Esophagus squamous epithelium (tissue), 5 donors: ENCODE measurements at places on chromosomes 1 and 21.

DNA sequence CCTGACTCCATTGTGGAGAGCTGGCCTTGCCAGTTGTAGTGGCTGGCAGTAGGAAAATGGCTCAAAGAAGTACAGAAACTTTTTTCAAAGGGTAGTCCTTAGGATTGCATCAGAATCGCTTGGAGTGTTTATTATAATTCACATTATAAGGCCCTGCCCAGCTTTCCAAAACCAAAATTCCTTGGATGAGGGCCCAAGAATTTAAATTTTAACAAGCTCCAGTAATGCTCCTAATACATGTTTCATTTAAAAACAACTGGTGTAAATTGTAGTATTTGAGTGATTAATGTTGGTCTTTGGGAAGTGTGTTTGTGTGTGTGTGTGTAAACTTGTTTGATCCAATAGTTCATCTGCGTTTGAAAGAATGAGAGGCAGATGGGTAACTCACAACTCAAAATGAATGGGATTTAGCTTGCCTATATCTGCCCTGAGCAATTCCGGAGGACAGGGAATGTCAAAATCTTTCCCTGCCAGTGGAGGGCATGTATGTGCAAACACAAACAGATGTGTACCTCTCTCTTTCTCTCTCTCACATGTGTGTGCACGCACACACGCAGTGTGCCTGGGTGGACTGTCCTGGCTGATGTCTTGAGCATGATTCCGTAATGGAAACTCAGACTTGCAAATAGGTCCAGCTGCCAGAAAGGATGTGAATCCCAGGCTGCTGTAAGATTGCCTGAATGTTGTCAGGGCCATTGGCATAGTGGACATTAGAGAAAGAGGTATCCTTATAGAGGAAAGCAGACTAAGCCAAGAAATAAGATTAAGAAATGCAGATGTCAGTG lies 293.1 kb downstream of the LMX1A start:
- DNase-seq: no peak

DNA sequence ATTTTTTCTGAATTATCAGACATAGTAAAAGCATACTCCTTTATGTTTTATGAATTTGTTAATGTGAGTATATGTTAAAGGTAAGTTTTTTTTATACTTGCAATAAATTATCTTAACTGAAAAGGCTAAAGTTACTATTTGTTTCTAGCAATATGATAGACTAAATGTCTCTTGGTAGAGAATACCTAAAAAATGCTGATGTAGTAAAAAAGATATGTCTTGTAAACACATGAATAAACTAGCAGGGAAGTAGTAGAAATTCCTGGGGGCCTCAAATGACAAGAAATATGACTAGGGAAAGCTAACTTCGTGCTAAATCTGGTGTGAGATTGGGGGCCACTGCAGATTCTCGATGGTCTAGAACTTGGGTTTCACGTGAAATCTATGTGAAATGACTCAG lies 188.1 kb upstream of the CACNA1E start:
- DNase-seq: no peak

GRCh38 chr1:200901796-200902444 lies 7.2 kb downstream of the INAVA start:
- no peak for DNase-seq

GRCh38 chr21:42145569-42146272 lies 73.2 kb upstream of the ABCG1 start:
- DNase-seq: no peak

GRCh38 chr21:43193088-43193650 lies 24.4 kb downstream of the CRYAA start:
- no peak for DNase-seq

DNA sequence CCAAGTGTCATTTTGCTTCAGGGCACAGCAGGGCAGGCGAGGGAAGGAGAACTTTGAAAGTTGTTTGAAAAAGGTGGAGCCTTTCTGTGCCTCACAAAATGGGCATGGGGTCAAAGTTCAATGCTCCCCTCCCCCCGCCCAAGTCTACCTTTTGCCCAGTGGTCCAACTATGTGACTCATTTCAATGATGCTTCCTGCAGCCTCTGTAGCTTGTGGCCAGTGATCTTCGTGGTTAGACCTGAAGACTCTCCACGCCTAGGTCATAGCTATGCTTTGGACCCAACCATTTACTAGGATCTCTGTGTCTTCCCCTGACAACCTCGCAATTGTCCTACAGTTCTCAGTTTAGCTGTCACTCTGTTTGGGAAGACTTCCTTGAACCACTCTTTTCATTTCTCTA lies 280.3 kb upstream of the GJB5 start:
- no peak for DNase-seq

DNA sequence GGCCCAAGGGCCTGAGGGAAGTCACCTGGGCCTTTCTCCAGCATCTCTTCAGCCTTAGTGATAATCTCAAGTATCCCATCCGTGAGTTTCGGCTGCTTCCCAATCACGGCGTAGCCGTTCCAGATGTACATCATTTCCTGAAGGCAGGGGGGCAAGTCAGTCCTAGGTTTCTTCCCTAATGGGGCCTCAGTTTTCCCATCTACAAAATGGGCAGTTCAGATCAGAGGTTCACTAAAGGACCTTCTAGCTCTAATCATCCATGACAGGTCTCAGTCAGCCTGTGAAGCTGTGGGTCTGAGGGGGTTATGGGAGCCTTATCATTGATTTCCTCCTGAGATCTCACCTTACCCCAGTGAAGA lies 39.9 kb downstream of the TTC39A start:
- no peak for DNase-seq

DNA sequence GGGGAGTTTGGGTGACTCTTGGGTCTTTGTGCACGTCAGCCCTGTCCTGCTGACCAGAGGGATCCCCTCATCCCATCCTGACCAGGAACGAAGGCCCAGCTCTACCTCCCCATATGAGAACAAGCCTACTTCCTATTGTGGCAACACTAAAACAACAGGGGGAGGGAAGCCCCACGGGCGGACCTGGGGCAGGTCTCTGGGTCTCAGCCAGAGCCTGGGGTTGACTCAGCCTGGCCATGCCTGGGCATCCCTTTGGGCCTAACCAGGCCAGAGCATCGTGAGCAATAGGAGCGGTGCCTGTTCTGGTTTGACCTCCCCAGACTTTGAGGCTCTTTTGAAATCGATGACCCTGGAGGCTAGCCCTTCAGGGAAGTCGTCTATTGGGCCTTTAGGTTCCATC lies 16.8 kb downstream of the RPS6KA1 start:
- DNase-seq: no peak

DNA sequence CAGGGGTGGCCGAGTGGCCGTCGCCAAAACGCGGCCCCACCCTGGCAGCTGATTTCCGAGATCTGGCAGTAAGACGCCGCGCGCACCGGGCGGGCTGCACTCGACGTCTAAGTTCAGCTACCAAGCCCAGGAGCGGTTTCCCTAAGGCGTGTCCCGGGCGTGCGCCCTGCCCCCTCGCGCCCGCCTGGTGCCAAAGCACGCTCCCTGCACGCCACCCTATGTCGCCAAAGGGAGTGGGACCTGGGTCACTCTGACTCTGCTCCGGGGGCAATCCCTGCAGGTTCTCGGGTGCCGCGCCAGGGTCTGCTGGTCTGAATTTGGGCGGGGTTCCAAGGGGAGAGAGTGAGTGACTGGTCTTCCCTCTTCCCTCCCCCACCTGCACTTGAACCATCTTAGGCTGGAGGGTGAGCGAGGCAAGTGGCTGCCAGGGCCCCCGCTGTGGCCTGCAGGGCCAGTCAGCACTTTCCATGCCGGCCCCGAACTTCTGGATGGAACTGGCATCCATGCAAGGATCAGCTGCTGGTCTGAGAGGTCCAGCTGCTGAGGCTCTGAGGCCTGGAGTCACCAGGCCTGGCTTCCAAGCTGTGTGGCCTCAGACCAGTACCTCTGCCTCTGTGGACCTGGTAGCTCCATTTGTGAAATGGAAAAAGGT lies at the start of gene LRRC38:
Gene LRRC38, minus strand, starts transcription at position 109 of the 652 bp plus-strand sequence. CDS start 410 bp downstream, outside the sequence.
- DNase-seq: no peak

- DNase-seq: no peak
Observed at GRCh38 chr1:24186993-24187790, at the start of gene IFNLR1. Gene IFNLR1 (minus strand): TSS chr1:24187289. CDS start chr1:24187248, 41 bp downstream.

- no peak for DNase-seq
Observed at GRCh38 chr1:56957931-56958330, 7.9 kb downstream of the C8B start.

- no peak for DNase-seq
Observed at GRCh38 chr1:181485287-181486097, 2.2 kb downstream of the CACNA1E start.

GRCh38 chr1:226268421-226269124 lies 40.4 kb downstream of the LIN9 start:
- no peak for DNase-seq

DNA sequence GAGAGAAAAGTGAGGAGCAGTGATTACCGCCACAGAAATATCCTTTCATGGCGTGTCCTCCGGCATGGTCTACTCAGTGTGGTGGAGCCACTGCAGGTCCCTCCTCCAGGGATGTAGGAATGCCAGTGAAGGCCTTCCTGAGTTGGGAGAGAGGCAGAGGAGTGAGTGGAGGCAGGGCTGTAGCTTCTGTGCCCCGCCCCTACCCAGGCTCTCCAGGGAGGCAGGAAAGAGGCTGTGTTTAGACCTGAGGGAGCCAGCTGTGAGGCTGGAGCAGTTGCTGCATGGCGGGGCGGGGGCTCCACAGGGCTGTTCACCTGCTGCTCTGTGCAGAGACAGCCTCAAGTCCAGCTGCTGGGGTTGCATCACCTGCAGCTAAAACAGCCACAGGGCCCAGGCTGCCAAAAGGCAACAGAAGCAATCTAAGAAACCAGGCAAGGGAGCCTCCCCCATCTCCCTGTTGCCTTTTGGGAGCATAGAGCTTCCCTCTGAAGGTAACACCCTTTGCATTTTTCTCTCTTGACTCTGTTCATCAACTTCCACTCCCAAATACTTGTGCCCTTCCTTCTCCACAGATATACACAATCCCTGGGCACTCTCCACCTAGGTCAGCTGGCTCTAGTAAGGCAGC lies 801 bp upstream of the ANXA9 start:
- no peak for DNase-seq

GRCh38 chr1:227212164-227212563 lies 106.1 kb downstream of the CDC42BPA start:
- DNase-seq: no peak

DNA sequence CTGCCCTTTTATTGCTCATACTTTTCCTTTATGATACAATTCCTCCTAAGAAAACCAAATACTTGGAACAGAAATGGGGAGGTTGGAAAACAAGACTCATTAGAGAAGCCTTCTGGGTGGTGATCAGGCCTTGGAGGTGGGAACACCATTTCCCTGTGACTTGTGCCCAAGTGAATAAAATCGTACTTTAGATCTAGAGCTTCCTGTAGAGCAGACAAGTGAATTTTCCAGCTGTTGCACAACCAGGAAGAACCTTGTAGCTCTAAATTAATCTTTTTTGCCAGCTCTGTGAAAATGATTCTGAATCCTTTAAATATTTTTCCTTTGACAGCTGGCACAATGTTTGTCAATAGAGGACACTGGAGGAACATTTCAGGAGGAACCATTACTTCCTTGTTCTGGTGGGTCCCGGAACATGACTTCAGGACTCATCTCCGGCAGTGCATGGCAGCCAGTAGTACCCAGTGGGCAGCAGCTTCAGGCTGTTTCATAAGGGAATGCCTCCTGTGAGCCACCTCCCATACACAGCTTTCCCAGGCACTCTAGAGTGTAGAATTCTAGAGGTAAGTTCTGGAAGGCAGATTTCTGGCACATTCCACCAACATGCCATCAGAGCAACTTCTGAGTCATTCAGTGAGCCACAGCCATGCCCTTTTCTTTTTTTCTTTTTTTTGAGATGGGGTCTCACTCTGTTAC lies 5.5 kb upstream of the SNAPIN start:
- no peak for DNase-seq

DNA sequence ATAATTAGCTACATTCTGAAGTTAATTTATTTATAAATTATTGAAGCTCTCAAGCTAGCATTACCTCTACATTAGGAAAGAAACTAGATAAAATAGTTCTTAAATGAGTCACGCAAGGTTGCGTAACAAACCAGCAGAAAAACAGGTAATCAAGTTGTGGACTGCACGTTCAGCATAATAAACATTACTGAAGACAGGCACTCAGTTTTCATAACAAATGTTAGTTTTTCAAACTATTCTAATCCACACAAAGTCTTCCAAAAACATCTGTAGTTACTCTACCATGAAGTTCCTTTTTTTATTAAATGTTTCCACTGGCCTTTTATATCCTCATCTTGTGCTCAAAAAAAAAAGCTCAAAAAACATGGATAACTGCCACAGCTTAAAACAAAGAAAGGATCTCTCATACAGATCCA lies 1.3 kb downstream of the TOR1AIP2 start:
- DNase-seq: no peak

DNA sequence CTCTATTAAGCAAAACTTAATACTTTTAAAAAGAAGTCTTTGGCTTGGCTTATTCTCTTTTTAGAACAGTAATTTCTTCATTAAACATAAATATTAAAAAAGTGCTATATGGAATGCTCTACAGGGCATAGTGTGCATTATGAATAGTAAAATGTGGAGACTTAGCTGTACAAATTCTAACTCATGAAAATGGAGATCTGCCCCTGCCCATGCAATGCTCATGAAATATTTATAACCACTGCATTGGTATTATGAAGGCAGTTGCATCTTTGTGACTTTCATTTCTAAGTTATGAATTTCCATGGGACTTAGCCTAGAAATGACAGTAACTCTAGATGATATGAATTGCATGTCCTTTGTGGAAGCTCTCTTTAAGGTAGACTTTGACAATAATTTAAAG lies 586.0 kb downstream of the PTBP2 start:
- no peak for DNase-seq

DNA sequence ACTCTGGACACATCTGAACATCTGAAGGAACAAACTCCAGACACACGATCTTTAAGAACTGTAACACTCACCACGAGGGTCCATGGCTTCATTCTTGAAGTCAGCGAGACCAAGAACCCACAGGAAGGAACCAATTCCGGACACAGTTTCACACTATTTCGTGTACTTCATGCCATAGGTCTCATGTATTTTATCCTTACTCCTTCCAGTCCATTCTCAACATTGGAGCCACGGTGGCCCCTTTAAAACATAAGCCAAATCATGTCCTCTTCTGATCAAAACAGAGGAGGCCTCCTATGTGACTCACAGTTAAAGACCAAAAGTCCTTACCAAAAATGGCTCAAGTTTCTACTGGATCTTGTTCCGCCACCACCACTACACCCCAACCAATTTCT lies 29.8 kb upstream of the RCOR3 start:
- DNase-seq: no peak
